NCI-H446 (cell line): ENCODE measurements at places on chromosomes 11 and 22.

DNA sequence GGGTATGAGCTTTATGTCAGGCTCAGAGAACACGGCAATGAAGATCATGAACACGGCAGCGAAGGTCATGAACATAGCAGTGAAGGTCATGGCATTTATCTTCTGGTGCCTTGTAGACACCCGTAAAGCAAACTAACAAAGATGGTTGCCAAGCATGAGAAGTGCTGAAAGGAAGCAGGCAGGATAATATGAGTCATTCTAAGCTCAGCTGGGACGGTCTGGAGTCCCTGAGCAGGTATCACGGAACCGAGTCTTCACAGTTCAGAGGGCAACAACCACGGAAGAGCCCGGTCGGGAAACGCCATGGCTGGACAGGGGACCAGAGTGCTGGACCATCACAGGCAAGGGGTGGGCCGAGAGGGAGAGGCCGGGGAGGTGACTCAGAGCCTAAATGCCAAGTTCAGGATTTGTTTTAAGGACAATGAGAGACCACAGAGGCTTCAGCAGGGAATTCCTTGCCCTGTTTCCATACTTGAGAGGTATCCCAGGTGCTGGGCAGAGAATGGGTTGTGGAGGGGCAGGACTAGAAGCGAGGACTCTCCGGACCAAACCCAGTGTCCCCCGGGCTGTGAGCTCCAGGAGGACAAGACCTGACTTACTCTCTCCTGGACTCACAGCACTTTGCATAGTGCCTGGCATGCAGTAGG, 13.1 kb upstream of the MS4A10 start:
- DNase-seq, result no peak

GRCh38 chr11:13644997-13645687, 23.3 kb upstream of the FAR1 start:
- DNase-seq, result no peak

DNA sequence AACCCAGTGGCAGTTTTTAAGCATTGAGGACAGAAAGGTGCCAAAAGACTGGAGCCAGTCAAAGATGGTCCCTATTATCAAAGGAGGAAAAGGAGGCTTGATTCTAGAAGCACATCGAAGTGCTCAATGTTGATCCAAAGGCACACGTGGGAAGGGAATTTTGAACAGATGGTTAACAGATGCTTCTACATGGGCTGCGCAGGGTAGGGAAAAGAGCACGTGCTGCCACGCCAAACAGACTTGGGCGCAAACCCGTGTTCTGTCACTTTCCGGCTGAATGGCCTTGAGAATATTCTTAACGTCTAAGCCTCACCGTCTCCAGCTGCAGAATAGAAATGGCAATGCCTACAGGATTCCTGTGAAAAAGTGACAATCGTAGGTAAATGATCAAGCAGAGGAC, 217.9 kb upstream of the MTNR1B start:
- no peak for DNase-seq

DNA sequence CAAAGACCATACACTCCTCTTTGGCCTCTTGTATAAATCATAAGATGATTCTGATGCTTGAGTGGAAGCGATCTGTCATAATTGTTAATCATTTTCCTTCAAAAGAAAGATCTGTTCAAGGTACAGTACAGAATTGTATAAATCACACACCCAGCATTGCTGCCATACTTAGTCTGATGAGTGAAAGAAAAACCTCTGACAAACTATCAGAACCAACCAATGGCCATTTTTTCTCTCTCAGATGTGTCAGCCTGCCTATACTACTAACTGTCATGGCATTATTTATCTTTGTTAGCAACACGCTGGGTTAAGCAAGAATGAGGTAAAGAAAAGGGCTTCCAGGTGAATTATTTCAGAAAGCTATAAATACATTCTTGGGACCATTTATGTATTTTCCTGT, 1112.7 kb upstream of the TENM4 start:
- DNase-seq, result no peak

DNA sequence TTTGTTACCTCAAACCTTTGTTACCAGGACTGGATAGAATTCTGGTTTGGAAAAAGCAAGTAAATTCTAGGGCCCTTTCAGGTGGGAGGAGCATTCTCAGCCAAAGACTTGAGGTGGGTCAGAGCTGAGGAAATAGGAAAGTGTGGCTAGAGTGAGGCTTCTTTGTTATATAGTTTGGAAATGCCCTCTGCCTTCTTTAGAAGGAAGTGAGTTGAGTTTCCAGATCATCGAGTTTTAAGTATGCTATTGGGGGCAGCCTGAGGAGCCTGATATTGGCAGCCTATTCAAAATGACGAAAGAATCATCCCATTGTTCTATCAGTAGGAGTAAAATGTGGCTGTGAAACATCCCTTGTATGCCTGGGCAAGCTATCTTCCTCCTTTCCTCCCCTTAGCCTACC, 134.1 kb downstream of the ARHGAP42 start:
- peak; percentile 23 for DNase-seq

GRCh38 chr11:8309862-8310261, 46.2 kb upstream of the LMO1 start:
- DNase-seq, result no peak

DNA sequence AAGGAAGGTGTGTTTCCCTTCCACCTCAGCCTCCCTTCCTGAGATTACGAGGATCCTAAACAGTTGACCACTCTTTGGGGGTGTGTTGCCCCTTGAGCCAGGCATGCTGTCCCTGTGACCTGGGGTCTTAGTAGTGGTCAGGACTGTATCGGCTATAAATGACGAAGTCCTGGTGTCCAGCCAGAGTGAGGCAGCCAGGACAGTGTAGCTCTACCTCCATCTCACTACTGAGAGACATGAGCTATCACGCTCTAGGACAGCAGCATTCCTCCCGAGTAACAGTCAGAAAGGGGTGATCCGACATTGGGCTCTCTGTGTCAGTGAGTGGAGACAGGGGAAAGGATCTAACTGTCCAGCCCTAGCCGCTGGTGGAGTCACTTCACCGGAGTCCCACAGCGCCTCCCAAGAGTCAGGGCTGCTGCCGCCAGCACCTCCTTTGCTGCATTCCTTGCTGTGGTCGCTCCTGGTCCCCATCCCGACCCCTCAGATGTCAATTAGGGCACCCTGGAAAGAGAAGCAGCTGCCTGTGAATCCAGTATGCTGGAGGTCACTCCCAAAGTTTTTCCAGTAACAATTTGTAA, 3.3 kb upstream of the B3GNT6 start:
- no peak for DNase-seq

DNA sequence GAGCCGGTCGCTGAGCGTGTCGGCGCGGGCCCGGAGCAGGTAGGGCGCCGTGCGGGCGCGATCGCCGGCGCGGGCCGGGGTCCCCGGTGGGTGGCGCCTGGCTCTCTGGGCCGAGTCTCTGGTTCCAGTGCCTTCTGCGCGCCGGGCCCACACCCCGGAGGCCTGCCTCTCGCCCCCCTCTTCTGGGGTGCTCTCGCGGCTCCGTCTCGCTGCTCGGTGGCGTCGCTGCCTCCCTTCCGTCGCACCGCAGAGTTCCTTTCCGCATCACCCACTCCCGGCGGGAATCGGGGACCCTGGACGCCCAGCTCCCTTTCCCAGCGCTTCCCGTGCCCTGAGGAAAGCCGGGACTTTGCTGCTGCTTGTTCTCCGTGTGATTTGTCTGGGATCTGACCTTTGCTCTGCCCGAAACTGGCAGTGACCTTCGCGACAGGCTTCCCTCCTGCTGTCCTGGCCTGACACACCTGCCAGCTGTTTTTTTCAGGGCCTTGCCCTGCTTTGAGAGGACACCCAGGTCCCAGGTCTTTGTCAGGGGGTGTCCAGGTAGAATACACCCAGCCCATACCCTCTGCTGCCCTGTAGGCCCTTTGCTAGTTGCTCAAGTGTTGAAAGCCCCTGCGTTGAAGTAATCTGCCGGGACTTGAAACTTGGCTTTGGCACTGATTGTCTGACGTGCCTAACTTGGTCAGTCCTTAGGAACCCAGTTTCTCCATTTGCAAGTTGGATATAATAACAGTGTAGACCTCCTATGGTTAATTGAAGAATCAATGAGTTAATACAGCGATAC, 711 bp downstream of the FDX1 start:
- DNase-seq, result peak; percentile 19

GRCh38 chr11:96155627-96156378, 187.2 kb downstream of the MAML2 start:
- DNase-seq, result peak; percentile 90

DNA sequence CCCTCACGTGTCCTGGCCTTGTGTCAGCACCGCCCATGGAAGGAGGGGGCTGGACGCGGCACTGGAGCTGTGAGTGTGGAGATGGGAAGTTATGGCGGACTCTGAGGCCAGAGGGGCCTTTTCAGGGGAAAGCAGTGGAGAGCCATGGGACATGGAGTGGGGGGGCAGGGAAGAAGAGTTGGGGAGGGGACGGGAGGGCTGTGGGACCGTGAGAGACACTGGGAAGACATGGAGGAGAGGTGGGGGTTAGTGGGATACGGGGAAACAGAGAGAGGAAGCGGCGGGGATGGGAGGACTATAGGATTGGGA, 58.2 kb downstream of the FBXO7 start:
- DNase-seq, result no peak

- DNase-seq, result no peak
These were observed 3.7 kb upstream of the FLRT1 start for GRCh38 chr11:64032050-64032449.

- no peak for DNase-seq
These were observed 23.5 kb upstream of the P2RY6 start for GRCh38 chr11:73248526-73249185.

DNA sequence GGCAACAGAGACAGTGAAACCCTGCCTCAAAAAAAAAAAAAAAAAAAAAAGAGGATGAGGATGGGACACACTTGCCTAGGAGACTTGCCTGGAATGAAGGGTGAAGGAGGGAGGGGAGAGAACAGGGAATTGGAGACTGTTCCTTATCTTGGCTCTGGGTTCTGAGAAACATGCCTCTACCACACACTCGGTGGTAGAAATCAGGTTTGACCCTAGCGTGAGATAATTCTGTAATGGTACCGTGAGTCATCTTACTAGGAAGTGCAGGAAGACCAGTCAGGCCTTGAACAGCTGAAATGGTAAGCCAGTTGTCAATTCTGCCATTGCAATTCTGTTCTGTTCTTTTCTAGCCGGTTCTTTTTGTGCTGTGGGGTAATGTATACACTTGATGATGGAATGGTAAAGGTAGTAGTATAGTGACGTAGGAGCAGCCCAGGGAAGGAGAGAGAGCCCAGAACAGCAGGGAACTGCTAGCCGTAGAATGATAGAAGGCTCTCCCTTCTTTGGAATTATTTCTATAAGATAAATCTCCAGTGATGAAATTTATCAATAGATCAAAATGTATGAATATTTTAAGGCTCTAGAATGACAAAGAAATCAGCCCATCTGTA, 3.9 kb upstream of the AMBRA1 start:
- DNase-seq, result no peak
